ENCODE measurements at places on chromosomes 4 and X.

- DNase-seq = no peak
Measured at GRCh38 chrX:13311560-13311959, 8.3 kb downstream of the ATXN3L start.

DNA sequence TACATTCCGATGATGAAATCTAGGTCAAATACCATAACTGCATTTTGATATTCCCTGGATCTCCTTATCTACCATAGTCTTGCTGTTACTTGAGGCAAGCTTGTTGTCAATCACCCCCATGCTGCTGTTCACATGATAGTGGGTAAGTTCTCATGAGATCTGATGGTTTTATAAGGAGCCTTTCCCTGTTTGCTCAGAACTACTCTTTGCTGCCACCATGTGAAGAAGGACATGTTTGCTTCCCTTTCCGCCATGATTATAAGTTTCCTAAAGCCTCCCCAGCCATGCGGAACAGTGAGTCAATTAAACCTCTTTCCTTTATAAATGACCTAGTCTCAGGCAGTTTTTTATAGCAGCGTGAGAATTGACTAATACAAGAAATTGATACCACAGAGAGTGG is 432.0 kb downstream of the GLUD2 start:
- no peak for DNase-seq

DNA sequence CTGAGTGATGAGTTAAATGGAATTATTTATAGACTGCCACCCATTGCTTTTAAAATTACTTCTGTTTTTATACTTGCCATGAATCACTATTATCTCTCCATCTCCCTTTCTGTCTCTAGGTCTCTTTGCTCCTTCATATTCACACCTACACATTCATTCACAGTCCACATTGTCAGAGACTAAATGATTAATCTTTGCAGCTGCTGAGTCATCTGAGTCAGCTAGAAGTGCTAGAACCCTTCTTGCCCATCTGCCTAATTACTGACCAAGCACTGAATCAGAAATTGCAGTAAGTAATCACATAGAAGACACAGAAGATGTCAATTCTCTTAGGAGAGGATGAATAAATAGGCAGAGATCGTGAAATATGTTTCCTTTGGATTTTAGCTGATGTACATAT is 31.6 kb upstream of the RPS6KA6 start:
- DNase-seq = no peak

- DNase-seq = no peak
Measured at GRCh38 chr4:157934151-157934550, 238.7 kb downstream of the GASK1B start.

DNA sequence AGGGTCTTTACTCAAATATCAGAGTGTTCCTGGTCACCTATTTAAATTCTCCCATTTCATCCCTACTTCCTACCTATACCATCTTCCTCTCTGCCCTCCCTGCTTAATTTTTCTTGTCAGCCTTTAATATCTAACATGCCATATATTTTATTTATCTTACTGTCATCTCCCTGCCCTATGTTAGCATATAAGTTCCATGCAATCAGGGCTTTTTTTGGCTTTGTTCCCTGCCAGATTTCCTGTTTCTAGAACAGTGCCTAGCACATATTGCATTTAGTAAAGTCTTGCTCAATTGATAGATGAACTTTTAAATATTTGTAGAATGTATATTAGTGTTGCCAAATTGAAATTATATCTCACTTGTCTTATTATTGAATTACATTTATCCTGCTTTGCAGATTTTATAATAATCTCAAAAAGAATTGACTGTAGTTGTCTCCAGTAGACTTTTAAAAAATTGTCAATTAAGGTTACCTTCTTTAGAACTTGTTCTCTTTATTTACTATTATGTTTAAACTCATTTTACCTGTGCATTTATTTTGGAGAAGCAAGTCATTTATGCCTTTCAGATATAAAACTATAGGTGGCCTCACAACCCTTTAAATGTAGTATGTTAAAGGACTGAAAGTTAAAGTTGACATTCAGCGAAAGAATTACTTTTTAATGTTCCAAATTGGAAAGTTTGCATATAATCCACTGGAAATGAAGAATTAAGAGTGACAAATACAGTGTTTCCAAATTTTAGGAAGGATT is 108.2 kb upstream of the BMPR1B start:
- DNase-seq = no peak

DNA sequence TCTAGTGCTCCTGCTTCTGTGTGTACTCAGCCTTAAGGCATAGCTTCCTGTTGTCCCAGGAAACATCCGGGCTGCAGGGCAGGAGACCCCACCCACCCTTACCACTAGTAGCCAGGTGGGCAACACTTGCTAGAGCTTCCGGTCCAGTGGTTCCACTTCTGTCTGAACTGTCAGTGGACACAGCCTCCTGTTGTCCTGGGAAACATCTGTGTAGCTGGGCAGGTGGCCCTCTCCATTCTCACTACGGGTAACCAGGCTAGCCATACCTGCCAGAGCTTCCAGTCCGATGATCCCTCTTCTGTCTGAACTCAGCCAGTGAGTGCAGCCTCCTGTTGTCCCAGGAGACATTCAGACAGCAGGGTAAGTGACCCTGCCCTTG is 372.2 kb downstream of the INPP4B start:
- DNase-seq = no peak

- no peak for DNase-seq
Measured at GRCh38 chr4:101348995-101349800, 1.9 kb upstream of the PPP3CA start.

- no peak for DNase-seq
Measured at GRCh38 chr4:112895811-112896608, 153.4 kb upstream of the ANK2 start.

GRCh38 chr4:82905205-82905604 is 4.7 kb downstream of the THAP9 start:
- no peak for DNase-seq

- no peak for DNase-seq
Measured at GRCh38 chrX:124497386-124497785, 151.0 kb downstream of the SH2D1A start.

- DNase-seq = no peak
Measured at GRCh38 chr4:100880011-100880410, 362.2 kb upstream of the EMCN start.

- peak; percentile 60 for DNase-seq
Measured at GRCh38 chrX:24259544-24260240, 54.2 kb downstream of the SUPT20HL2 start.

DNA sequence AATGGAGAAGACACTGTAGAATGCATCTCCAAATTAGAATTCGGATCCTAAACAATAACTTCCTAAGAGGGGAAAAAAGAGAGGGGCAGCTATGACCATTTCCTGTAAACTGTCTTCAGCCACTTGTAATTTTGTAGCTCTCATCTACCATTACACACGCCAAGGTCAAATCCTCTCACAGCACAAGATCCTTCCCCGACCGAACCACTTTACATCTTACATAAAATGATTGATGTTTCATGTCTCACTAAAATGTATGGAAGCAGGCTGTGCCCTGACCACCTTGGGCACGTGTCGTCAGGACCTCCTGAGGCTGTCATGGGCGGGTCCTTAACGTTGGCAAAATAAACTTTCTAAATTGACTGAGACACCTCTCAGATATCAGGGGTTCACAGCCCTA is 24.1 kb upstream of the PBDC1 start:
- DNase-seq = no peak

DNA sequence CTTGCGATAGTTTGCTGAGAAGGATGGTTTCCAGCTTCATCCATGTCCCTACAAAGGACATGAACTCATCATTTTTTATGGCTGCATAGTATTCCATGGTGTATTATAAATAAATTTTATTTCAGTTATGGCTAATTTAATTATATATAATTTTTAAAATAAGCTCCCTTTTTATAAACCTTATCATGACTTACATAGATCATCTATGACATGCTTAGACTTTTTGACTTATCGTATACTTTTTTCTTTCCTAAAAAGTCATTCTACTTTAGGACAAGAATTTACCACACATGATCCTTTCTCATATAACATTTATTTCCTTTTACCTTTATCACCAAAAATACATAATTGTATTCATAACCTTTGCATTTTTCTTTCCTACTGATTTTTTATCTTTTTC is 376.5 kb downstream of the CCSER1 start:
- no peak for DNase-seq

- DNase-seq = peak; percentile 75
Measured at GRCh38 chr4:156771171-156771837, 200.3 kb downstream of the PDGFC start.

DNA sequence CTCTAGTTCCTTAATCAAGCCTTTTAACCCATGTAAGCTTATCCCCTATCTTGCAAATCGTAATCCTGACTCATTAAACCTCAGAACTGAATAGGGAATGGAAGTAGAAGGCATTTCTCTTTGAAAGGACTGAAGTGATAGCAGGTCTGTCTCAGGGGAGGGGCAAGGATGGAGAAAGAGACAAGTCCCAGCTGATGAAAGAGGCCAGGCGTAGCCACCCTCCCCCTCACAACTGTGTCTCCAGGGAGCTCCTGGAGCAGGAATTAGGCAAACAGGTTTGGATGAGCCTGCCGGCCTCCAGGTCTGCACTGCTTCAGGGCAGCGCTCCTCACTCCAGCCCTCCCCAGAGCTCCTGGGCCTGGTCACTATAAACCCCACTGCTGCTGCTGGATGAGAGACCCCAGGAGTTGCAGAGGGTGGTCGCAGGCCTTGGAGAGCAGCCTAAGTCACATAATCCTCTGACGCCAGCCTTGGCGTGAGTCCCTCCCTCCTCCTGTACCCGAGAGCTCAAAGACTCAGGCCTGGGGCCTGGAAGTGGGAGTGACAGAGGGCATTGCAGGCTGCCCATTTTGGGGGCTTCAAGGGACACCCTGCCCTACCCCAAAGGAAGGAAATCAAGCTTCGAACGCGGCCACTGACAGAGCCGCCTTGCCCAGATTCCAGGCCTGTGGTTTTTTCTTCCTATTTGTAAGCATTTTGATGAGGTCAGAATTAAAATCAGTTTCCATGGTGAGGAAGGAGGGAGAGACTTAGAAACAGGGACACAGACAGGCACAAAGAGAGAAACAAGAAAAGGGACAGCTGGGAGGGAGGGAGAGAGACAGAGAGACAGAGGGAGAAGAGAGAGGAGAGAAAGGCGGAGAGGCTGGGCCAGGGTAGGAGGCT is 21.2 kb upstream of the MSX1 start:
- no peak for DNase-seq

DNA sequence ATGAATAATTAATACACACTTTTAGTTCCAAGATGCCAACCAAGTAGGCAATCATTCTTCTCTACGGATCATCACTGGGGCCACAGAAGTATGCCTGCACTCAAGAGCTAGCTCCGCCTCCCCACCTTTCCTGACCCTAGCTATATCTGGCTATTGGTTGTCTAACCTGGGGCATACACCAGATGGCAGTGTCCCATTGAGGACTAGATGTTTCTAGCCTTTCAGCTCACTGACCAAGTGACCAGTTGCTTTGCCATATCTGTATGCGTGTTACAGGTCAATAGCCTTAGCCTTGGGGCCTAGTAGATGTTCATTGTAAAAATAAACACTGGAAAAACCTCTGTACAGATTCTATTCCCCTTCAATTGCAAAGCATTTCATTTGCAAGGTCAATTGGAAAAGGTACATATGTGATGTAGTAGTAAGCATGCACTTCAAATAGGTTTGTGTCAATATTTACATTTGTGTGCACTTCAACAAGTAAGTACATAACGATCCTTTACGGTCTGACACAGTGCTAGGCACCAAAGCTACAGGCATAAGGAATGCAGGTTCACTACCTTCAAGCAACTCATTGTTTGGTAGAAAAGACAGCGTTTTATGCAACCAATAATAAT is 521.7 kb downstream of the PPARGC1A start:
- DNase-seq = no peak

GRCh38 chrX:132365490-132365889 is 123.3 kb downstream of the MBNL3 start:
- DNase-seq = no peak

- DNase-seq = no peak
Measured at GRCh38 chr4:47642985-47643760, 158.1 kb downstream of the ATP10D start.

- peak; percentile 52 for DNase-seq
Measured at GRCh38 chr4:176769514-176769913, 23.2 kb downstream of the VEGFC start.

DNA sequence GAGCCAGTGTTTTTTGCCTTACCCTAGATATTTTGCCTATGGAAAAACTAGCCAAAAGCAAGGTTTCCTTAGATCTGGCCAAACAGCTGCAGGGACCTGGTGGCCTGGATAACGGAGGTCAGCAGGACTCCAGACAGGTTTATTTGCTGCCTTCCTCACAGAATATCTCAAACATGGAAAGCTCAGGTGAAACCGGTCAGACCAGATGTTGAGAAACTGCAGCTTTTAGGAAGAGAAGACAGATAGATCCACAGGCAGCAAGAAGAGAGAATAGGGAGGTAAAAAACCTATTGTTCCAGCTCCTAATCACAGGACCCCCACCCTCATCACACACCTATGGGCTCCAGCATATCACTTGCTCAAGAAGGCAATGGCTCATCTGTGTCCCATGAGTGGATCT is 16.2 kb downstream of the SLC16A2 start:
- DNase-seq = no peak

Data from AG09319 (cell line).